ENCODE measurements at places on chromosomes 3 and 15.

GRCh38 chr15:84946772-84947489 lies 34.7 kb upstream of the PDE8A start:
- no peak for DNase-seq

DNA sequence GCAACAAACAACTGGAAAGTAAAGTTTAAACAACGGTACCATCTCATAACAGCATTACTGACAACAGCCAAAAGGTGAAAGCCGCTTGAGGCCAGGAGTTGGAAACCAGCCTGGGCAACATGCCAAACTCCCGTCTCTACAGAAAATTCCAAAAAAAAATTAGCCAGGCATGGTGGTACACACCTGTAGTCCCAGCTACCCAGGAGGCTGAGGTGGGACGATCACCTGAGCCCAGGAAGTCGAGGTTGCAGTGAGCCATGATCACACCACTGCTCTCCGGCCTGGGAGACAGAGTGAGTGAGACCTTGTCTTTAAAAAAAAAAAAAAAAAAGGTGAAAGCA lies 4.4 kb downstream of the TNK2 start:
- no peak for DNase-seq

GRCh38 chr3:32480604-32481003 lies 22.0 kb downstream of the CMTM6 start:
- no peak for DNase-seq

- DNase-seq = no peak
Measured at GRCh38 chr3:17359911-17360310, 382.5 kb downstream of the TBC1D5 start.

DNA sequence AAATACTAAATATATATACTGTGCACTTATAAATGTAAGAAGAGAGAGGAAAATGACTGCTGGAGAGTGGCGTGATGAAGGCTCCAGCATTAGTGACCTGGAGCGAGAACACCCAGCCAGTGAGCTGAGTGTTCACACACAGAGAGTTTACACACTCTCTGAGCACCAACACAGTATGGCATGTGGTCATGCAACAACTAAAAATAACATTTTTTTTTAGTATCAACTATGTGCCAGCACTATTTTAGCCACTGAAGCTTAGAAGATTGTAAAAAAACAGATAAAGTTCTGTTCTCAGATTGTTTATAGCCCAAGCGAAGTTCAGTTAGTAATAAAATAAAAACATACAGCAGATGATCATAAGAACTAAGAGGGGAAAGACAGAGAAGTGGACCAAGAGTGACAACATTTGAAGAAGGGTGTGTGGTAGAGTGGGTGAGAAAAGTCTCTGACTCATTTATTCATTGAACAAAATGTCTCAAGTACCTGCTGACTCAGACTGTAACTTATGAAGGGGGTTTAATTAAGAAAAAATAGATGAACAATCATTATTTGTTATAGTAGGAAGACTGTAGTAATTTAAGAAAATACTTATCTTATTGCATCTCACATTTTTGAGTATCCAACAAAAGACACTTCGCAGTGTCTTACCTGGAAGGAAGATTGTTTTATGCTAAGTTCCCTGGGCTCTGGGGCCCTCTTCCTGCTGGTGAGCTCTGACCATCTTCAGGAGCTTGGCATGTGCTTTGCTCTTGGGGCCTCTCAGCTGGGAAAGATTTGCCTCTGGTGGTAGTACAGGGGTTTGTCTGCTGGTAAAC lies 43.8 kb downstream of the GAP43 start:
- DNase-seq = no peak

GRCh38 chr3:61903931-61904657 lies 342.7 kb downstream of the PTPRG start:
- DNase-seq = no peak

DNA sequence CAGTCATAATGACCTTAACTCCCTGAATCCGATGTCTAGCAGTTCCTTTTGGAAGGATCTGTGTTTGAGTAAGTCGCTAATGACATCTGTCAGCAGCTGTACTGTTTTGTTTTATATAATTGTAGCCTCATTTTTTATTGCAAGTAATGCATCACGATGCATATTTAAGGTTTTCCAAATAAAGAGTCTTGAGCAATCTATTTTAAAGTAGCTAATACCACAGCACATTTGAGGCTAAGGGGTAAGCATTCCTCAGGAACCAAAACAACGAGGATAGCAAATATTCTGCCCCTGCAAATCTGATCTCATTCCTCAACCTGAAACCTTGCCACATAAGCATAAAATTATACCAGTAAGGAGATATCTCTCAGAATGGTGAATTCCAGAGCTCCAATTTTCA lies 98.7 kb downstream of the TBC1D5 start:
- no peak for DNase-seq

GRCh38 chr3:59374091-59374817 lies 324.4 kb upstream of the CFAP20DC start:
- DNase-seq = no peak

DNA sequence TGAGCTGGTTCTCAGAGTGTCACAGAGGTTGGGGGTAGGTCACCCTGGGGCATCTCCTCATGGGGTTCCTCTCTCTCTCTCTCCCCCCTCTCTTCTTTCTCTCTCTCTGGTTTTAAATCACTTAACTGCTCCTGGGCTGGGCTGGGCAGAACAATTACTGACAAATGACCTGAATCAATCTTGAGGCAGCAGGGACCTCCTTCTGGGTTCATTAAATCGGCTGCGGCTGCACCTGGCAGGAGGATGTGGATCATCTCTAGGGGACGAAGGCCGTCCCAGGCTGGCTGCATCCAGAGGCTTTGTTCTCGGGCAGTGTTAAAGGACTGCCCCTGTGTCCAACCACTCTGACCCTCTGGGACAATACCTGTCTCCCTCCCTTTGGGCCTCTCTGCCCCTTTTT lies 143.1 kb downstream of the TLE3 start:
- DNase-seq = no peak

- no peak for DNase-seq
Measured at GRCh38 chr3:115340586-115340985, 193.5 kb upstream of the ZBTB20 start.

- DNase-seq = no peak
Measured at GRCh38 chr3:197424266-197424665, 125.9 kb upstream of the DLG1 start.

DNA sequence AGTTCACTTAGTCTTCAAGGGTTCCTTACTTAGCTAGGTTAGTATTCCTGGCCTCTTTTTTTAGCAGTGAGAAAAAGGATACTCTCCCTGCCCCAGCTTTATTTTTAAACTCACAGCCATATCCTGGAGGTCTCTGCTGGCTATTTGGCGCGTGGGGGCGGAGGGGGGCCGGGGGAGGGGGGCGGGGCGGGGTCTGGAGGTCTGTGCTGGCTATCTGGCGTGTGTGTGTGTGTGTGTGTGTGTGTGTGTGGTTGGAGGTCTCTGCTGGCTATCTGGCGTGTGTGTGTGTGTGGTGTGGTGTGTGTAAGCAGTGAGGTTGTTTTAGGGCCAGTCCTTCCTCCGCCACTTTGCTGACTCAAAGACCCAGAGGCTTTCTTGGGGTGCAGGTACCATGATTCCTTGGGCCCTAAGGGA lies 579 bp upstream of the PLAAT1 start:
- DNase-seq = no peak

DNA sequence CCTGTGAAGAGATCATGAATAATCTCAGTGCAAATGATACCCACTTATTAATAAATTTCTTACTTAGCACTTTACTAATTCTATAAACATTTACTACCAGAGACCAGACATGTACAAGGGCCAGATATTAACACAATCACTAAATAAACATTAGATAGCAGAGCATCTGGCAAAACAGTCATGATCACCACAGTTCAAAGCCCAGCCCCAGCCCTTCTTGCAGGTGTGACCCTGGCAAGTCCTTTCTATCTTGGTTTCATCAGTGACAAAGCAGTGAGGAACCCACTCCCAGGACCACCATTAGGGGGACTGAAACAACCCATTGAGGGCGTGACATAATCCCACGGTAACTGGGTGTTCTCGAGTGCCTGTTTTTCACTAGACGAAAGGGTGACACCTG lies 11.6 kb downstream of the ZXDC start:
- no peak for DNase-seq

GRCh38 chr3:138850151-138850550 lies 15.4 kb upstream of the PIK3CB start:
- DNase-seq = no peak

DNA sequence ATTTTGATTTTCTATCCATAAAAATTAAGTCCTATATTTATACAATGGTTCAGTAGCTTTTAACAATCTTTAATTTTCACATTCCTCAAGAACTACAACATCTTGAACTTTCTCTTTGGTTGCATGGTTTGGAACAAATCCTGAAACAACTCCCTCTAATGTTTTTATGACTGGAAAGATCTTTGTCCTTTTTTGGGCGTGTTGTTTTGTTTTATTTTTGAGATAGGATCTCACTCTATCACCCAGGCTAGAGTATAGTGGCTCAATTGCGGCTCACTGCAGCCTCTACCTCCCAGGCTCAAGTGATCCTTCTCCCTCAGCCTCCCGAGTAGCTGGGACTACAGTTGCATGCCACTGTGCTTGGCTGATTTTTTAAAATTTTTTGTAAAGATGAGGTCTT lies 4.0 kb downstream of the STX19 start:
- no peak for DNase-seq

DNA sequence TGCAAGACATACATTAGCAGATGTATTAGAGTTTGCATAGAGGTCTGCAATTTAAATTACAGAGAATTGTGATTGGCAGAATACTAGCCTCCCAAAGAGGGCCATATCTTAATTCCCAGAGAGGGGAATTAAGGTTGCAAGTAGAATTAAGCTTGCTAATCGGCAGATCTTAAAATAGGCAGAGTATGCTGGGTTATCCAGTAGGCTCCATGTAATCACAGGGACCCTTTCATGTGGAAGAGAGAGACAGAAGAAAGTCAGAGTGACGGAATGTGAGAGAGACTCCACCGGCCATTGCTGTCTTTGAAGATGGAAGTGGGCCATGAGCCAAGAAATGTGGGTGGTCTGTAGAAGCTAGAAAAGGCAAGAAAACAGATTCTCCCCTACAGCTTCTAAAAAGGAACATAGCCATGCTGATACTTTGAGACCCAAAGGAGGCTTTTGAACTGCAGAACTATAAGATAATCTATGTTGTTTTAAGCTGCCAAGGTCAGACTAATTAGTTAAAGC lies 38.8 kb downstream of the IMPG2 start:
- DNase-seq = no peak

GRCh38 chr3:127546970-127547733 lies 43.4 kb downstream of the TPRA1 start:
- DNase-seq = no peak

DNA sequence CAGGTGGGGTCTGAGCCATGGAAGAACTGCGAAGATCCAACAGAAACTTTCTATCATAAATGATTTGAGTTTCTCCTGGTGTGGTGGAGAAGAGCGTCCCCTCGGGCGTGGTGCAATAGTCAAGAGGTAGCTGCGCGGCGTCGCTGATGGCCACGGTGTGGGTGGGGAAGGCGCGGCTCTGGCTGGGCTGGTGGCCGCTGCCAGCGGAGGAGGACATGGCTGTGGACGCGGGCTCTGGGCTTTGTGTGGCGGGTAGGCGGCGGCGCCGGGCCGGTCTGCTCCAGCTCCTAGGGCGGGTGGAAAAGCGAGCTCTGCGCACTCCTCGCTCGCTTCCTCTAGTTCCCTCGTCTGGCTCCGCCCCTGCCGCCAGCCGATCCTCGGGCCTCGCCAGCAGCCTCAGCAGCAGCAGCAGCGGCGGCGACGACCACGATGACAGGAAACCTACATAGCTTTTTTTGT lies 5.9 kb downstream of the STARD9 start:
- peak; percentile 84 for DNase-seq

- peak; percentile 61 for DNase-seq
Measured at GRCh38 chr15:87597346-87598052, 659.0 kb downstream of the NTRK3 start.

DNA sequence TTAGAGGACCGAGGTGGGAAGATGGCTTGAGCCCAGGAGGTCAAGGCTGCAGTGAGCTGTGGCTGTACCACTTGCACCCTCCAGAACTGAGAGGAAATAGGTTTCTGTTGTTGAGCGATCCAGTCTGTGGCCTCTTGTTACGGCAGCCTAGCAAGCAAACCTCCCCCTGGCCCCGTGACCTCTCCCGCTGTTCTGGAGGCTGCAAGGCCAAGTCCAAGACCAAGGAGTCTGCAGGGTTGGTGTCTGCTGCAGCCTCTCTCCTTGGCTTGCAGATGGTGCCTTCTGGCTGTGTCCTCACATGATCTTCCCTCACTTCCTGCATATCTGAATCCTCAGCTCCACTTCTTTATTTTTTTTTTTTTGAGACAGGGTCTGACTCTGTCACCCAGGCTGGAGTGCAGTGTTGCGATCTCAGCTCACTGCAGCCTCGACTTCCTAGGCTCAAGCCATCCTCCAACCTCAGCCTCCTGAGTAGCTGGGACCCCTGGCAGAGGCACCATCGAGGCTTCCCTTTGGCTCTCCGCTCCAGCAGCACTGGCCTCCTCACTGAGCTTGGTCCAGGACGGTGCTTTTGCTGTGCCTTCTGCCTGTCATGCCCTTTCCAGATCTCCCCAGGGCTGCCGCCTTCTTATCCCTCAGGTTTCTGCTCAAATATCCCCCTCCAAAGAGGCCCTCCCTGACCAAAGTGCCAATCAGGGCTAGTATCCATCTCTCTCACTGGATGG lies 18.0 kb upstream of the PLXND1 start:
- DNase-seq = no peak

- no peak for DNase-seq
Measured at GRCh38 chr3:64985072-64985471, 297.3 kb upstream of the ADAMTS9 start.

DNA sequence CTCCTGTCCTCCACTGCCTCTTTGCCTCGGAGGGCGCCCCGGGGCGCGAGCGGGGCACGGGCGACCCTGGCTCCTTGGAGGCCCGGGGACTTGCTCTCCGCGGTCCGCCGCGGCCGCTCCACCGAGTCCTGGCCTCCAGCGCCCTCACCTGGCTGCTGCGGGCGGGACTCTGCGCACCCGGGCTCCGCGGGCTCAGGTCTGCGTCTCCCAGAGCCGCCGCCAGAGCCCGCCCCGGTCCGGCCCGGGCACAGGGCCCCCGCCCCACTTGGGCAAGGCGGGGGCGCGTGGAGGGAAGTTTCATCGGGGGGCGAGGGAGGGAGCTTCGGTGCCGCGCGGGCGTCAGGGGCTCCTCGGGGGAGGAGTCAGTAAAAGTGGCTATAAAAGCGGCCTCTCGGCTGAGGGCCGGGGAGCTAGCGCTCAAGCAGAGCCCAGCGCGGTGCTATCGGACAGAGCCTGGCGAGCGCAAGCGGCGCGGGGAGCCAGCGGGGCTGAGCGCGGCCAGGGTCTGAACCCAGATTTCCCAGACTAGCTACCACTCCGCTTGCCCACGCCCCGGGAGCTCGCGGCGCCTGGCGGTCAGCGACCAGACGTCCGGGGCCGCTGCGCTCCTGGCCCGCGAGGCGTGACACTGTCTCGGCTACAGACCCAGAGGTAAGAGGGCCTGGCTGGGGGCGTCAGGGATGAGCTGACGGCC lies at the start of gene CEMIP:
Gene CEMIP, plus strand, starts transcription at position 407 of the 694 bp plus-strand sequence. CDS start 94,510 bp downstream, outside the sequence.
- no peak for DNase-seq

- DNase-seq = no peak
Measured at GRCh38 chr3:29291982-29292363, 11.1 kb downstream of the RBMS3 start.

- DNase-seq = no peak
Measured at GRCh38 chr15:78146425-78147154, 2.6 kb upstream of the IDH3A start.

Data from DND-41 (cell line).